ENCODE measurements at places on chromosomes 6 and 20.

- no peaks in the 10 kb centered on the region for H3K27me3 ChIP-seq
- no peaks in the 10 kb centered on the region for H3K36me3 ChIP-seq
- H3K4me3 ChIP-seq: no peak overlapping the region
Measured at GRCh38 chr6:169362501-169363121, 109.0 kb upstream of the THBS2 start.

DNA sequence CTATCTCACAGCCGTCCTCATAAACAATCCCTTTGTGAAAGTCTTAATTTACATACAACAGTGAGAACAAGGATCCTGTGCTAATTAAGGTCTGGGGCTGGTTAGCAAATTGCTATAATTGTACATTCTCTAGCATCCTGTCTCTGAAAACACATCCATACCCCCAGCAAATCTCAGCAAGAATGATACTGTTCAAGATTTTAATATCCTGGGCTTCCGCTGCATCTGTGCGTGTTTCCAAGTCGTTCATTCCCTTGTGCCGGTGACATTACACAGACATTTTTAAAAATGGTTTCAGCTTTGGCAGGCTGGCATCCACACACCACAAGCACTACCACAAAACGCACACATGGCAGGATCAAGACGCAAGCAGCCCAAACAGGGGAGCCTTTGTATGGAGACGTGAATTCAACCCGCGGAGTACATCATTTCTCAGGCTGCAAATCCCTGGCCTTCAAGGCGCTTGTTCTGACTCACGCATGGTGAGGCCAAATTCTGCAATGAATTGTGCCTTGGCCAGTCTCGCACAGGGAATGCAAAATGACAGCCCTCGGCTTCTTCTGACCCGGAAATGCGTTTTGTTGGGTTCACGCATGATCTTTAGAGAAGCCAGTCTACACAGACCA lies 20.3 kb downstream of the ZMYND8 start:
- no peaks in the 10 kb centered on the region for H3K27me3 ChIP-seq
- H3K36me3 ChIP-seq: peaks cover 16% of the 10 kb centered on the region
- H3K4me1 ChIP-seq: peaks cover 33% of the 10 kb centered on the region
- peak overlapping the region; percentile 93 for H3K27ac ChIP-seq

DNA sequence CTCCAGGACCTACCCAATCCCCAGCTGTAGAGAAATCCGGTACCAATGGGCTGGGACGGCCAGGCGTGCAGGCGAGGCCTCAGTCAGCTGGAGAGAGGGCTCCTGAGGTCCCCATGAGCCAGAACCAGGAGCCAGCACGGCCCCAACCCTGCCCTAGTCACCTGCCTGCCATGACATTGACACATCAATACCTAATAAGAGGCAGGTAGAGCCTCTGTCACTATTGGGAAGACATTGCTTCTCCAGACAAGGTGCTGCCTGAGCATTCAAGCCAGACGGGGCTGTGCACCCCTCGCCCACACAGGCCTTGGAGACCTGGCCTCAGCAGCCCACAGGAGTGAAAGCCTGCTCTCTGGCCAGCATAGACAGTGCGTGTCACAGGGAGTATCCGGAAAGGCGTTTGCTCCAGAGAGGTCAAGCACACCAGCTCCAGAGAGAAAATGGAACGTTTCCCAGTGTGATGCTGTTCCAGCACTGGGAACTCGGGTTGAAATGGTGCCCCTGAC lies 3.5 kb downstream of the DLL1 start:
- peaks cover 58% of the 10 kb centered on the region for H3K27me3 ChIP-seq
- H3K4me3 ChIP-seq: no peak overlapping the region
- H3K36me3 ChIP-seq: peaks cover 38% of the 10 kb centered on the region
- H3K27ac ChIP-seq: peak overlapping the region; percentile 32

DNA sequence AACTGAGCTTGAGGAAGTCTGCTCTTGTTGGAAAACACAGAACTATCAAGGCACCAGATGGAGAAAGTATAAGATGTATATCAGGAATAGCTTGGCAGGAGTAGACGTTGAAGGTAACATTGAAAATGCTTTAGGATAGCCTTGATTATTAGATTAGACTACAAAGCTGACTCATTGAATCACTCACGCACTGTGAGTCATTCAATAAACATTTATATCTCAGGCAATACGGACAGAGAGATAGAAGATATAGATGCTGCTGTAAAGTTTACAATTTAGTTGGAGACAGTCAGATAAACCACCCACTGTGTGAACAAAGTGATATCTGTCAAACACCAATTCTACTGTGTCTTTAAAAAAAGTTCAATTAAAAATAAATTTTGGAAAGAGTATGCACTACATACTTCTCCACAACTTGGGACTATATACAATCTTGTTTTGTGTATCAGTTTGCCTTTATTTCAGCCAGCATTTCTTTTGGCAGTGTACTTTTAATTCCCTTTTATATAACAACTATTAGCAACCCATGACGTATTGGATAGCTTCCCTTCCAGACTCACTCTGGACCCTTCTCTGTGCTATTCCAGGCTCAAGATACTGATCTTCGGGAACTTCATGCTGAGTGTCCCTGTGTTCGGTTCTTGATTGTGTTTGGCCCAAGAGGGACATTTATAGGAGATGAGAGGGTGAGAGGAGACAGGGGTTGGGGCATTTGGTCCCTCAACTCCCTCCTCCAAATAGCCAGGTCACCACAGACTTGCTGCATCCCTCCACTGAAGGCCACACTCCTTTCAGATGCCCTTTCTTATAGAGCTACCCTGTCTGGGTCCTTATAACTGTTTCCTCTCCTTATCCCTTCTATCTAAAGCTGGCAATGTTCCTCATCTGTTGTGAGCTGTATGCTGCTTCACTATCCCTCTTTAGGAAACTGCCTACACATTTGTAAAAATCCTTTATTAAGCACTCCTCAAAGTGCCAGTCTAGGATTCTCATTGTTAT lies 176.6 kb upstream of the PTPRK start:
- no peak for ATAC-seq
- no peak overlapping the region for H3K4me3 ChIP-seq
- H3K27ac ChIP-seq: no peak overlapping the region
- H3K36me3 ChIP-seq: no peaks in the 10 kb centered on the region
- no peaks in the 10 kb centered on the region for H3K27me3 ChIP-seq

DNA sequence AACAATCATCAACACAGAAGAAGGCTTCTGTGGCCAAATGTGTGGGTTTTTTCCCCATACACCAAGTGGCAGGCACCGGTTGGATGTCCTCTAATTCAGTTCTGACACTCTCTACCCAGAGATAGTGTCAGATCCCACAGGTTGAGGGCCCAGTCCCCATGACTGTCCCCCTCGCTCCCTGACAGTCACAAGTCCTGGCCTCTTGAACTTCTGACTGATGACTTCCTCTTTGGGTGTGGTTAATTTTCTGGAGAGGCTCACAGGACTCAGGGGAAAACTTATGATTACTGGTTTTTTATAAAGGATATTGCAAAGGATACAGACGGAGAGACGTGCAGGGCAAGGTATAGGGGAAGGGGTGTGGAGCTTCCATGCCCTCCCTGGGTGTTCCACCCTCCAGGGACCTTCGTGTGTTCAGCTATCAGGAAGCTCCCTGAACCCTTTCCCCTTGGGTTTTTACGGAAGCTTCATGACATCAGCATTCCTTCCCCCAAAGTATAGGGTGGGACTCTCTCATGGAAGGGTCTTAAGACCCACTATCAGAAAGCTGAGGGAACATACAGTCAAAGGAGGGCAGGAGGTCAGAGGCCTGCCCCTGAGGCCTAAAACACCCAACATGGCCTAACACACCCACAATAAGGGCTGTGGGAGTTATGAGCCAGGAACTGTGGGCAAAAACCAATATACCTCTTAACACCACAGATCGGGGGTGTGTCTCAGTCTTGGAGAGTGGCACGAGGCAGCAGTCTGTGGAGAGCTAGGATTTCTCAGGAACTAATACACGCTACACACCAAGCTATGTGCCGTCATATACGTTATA lies 33.3 kb downstream of the FARS2 start:
- peaks cover 27% of the 10 kb centered on the region for H3K4me1 ChIP-seq
- no peak overlapping the region for H3K4me3 ChIP-seq
- ATAC-seq: no peak
- H3K27me3 ChIP-seq: no peaks in the 10 kb centered on the region

- peak; percentile 88 for ATAC-seq
- peaks cover 36% of the 10 kb centered on the region for H3K4me1 ChIP-seq
- H3K4me3 ChIP-seq: peak overlapping the region; percentile 28
- H3K27ac ChIP-seq: peak overlapping the region; percentile 71
- no peaks in the 10 kb centered on the region for H3K36me3 ChIP-seq
Measured at GRCh38 chr6:33018904-33019303, 9.5 kb upstream of the HLA-DOA start.

DNA sequence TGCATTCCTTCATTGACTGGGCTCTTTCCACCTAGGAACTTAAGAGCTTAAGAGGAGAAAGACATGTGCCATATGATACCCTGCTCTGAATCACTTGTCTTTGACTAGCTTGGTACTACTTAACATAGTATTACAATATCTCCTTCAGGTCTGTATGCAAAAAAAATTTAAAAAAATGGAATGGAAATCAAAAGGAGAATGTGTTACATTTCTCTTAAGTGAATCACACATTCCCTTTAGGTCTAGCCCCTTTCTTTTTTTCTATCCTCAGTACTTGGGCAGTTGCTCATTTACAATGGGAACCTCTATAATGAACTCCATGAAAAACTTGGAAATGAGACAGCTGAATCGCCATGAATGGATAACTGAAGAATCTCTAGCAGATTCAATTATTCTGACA lies 53.8 kb downstream of the SLC35F1 start:
- ATAC-seq: no peak
- H3K36me3 ChIP-seq: no peaks in the 10 kb centered on the region
- no peak overlapping the region for H3K4me3 ChIP-seq

DNA sequence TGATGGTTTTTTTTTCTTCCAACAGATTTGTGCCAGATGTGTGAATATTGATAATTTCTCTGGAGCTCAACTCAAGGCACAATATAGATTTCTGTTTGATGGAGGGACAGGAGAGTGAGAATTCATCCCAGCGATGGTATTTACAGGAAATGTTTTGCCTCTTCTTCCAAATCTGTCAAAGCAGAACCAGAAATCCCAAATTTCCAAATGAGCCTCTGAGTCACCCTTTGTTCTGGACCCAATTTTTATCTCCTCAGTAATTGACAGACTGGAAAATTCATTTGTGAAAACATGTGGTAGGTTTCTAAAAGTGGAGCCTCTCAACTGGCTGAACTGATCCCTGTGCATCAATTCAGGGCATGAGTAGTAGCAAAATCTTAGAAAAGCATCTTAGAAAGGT lies 223.2 kb upstream of the TSHZ2 start:
- no peak overlapping the region for H3K4me3 ChIP-seq
- H3K27ac ChIP-seq: no peak overlapping the region

DNA sequence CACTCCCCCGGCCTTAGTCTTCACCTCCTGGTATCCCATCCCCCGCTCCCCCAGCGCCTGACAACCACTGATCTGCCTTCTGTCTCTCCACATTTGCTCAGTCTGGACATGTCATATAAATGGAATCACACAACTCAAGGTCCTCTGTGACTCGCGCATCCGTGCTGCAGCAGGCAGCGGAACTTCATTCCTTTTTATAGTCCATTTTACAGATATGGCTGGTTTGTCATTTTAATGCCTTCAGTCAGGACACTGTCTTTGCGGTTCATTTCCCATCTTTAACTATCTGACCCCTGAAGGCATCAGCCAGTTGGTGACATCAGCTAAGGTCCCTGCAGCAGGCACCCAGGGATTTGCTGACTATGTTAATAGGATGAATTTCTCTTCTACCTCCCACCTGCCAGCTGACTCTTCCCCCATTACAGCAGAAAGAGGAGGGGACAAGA lies 125.7 kb downstream of the ZMYND8 start:
- no peak overlapping the region for H3K27ac ChIP-seq
- no peaks in the 10 kb centered on the region for H3K27me3 ChIP-seq
- H3K4me3 ChIP-seq: no peak overlapping the region
- H3K36me3 ChIP-seq: no peaks in the 10 kb centered on the region
- peaks cover 17% of the 10 kb centered on the region for H3K4me1 ChIP-seq

- no peak overlapping the region for H3K4me3 ChIP-seq
- H3K36me3 ChIP-seq: no peaks in the 10 kb centered on the region
- H3K4me1 ChIP-seq: no peaks in the 10 kb centered on the region
Measured at GRCh38 chr6:164854526-164854925, 454.9 kb downstream of the C6orf118 start.

GRCh38 chr6:13535306-13535705 lies 39.1 kb upstream of the SIRT5 start:
- ATAC-seq: no peak
- no peaks in the 10 kb centered on the region for H3K4me1 ChIP-seq
- no peak overlapping the region for H3K4me3 ChIP-seq
- H3K27ac ChIP-seq: no peak overlapping the region
- H3K36me3 ChIP-seq: no peaks in the 10 kb centered on the region
- no peaks in the 10 kb centered on the region for H3K27me3 ChIP-seq

DNA sequence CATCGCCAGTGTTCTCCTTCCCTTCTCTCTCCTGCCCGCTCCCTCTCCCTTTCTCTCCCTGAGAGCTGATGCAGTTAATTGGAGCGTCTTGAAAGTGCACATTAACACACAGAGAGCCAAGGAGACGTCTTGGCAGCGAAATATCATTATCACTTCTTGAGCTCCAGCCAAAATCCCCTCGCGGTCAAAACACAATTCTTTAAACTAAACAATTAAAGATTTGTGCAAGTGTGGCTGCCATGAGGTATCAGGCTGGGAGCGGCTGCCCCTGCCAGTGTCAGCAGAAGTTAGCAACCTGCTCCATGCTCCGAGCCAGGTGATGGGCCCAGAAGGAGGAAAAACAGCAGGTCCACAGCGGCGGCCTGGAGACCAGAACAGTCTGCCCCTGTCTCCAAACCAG lies 100.9 kb upstream of the FOXP4 start:
- no peaks in the 10 kb centered on the region for H3K4me1 ChIP-seq
- no peaks in the 10 kb centered on the region for H3K36me3 ChIP-seq
- peak overlapping the region; percentile 27 for H3K27ac ChIP-seq
- H3K4me3 ChIP-seq: no peak overlapping the region
- H3K27me3 ChIP-seq: peaks cover 12% of the 10 kb centered on the region

GRCh38 chr6:110345025-110345424 lies 13.1 kb downstream of the METTL24 start:
- no peak overlapping the region for H3K4me3 ChIP-seq
- H3K27me3 ChIP-seq: no peaks in the 10 kb centered on the region
- H3K36me3 ChIP-seq: peaks cover 2% of the 10 kb centered on the region
- ATAC-seq: no peak
